ENCODE measurements at places on chromosomes 5 and 9.

DNA sequence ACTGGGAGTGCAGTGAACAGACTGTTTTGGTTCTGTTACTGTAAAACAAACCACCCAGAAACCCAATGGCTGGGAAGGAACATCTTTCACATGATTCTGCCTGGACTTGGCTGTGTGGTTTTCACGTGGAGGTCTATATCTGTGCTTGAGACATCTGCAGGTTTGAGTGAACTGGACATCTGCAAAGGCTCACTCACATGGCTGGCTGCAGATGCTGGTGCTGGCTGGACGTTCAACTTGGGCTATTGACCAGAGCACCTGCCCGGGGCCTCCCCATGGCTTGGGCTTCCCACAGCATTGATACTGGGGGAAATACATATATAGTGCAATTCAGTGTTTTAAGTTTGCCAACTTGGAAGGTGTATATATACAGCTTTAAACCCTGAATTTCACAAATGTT, 6.8 kb downstream of the CTSL start:
- DNase-seq = no peak

GRCh38 chr5:135458921-135459331, 6.8 kb upstream of the TIFAB start:
- no peak for DNase-seq

DNA sequence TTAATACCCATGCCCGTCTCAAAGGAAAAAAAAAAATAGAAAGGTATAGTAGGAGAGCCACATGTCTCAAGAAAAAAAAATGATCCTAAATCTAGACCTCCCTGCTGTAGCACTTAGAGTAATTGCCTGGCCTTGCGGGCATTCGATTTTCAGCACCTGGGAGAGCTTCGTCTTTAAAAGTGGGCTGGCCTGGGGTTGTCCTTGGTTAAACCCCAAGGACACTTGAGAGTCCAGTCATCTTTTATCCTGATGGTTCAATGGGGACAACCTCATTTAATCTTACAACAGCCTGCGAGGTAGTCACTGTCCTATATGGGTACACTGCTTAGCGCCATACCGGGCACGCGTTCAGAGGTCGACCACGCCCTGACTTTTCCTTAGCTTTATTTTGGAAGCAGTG, 60.1 kb downstream of the MAT2B start:
- DNase-seq = no peak

DNA sequence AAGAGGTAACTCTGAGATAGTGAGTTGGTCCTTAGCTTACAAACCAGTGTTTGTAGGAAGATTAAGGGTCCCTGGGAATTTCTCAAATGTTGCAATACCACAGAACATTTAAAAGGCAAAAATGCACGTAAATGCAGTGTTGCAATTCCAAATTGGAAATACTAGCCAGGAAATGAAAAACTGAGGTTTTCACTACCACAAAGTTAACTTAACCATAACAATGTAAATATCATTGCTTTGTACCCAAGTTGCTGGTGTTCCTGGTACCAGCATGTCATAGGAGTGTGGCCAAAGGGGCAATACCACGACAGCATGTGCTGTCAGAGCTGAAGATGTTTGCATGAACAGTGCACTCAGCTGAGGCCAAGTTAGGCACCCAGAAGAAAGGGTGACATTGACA, 382.9 kb downstream of the GLIS3 start:
- no peak for DNase-seq

- no peak for DNase-seq
Measured at GRCh38 chr5:121797681-121798518, 53.8 kb upstream of the FTMT start.
